ENCODE measurements at places on chromosomes 5 and 9.

- DNase-seq = no peak
Measured at GRCh38 chr9:92324889-92325268, 271 bp downstream of the NOL8 start.

DNA sequence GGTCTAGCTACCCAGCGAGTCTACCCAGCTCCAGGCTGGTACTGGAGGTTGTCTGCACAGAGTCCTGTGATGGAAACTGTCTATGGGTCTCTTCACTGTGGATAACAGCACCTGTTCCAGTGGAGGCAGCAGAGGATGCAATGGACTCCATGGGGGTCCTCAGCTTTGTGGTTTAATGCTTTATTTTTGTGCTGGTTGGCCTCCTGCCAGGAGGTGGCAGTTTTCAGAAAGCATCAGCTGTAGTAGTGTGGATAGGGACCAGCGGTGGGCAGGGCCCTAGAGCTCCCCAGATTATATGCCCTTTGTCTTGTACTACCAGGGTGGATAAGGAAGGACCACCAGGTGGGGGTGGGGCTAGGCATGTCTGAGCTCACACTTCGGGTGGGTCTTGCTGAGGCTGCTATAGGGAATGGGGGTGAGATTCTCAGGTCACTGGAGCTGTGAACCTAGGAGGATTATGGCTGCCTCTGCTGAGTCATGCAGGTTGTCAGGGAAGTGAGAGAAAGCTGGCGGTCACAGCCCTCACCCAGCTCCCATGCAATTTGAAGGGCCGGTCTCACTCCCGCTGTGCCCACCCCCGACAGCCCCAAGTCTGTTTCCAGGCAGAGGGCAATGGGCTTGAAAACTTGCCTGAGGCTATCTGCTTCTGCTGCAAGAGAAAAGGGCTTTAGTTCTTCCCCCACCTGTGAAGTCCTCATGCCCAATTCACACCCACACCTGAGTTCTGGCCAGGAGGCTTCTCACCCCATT lies 397.1 kb downstream of the TLE1 start:
- no peak for DNase-seq

GRCh38 chr5:160511280-160511929 lies 89.8 kb downstream of the PTTG1 start:
- no peak for DNase-seq

- no peak for DNase-seq
Measured at GRCh38 chr9:13502484-13502883, 223.0 kb upstream of the MPDZ start.

DNA sequence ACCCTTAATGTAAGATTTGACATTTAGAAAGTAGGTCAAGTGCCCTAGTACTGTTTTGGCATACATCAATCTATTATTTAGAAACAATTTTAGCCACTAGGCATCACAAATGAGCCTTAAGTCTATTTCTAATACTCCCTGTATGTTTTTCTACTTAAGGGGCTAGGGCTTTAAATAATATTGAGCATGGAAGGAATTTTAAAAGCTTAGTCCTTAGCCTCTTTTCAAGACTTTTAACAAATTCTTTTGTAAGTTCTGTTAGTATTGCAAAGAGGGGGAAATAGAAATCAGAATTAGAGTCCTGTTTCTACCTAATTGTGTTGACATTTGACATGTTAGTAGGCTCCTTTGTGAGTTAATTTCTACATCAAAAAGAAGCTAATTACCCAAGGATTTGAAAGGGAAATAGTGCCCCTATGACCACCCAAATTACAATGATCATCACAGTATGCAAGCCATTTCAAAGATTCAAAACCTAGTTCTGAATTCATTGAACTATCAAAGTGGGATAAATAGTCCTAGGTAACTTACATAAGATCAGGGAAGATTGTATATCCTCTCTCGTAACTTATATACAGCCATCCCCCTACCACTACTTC lies 647.8 kb upstream of the ACO1 start:
- DNase-seq = no peak

DNA sequence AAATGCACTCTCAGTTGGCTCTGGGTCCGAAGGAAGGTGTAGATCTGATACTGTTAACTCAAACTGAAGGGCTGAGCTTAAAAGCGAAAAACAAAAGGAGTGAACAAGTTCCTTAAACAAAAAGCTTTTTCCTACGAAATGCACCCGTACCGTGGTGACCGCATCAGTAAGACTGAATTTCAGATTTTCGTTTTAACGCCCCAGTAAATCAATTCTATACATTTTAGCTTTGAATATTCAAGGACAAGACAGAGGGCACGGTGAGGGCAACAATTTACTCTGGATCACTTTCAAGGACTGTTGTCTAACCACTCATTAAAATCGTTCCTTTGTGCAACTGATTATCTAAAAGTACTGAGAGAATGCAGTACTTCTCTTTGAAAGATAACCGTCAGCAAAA lies 1.9 kb downstream of the HOMER1 start:
- no peak for DNase-seq

DNA sequence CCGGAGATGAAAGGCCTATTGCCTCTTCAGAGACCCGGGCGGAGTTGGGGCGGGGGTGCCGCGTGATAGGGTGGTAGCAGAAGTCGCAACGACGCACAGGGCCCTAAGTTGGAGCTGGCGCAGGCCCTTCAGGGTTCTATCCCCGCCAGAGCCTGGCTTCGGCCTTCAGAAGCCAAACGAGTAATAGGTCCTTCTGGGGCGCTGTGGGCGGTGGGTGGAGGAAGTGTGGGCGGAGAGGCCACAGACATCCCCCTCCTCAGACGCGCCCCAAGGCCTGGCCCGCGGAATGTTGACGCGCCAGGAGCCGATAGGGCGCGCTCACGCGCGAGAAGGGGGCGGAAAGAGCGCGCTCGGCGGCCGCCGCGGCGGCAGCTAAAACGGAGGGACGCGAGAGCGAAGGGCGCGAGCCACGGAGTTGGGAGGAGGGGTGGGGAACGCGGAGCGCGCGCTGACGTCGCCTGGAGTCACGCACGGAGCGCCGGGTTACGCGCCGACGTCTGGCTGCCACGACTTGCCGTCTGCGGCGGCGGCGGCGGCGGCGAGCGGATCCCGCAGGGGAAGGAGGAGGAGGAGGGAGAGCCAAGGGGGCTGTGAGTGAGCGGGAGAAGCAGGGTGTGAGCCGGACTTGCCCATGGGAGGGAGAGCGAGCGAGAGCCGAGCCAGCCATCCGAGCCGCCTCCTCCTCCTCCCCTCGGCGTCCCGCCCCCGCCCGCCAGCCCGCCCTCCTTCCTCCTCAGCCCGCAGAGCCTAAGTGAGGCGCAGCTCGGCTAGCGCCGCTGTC lies 6.4 kb upstream of the PURA start:
- peak; percentile 92 for DNase-seq
